ENCODE measurements at places on chromosomes 11 and 22. TPM values are rescaled to one million over a fixed set of nuclear protein-coding genes. Genes with fewer than 3 reads are reported as not detected.

The OR2D2 gene
- not detected for total RNA-seq

The C11orf16 gene
- total RNA-seq = not detected

The GLB1L3 gene
- total RNA-seq = not detected

The KCNK7 gene
- total RNA-seq = not detected

The SBF2 gene
- total RNA-seq = 23.2 TPM

The OR56A1 gene
- total RNA-seq = not detected

The CELF1 gene
- 86.9 TPM for total RNA-seq

The TMEM86A gene
- 0.05 TPM for total RNA-seq

The OR51E2 gene
- total RNA-seq = 3.5 TPM

The SYT12 gene
- 1.2 TPM for total RNA-seq

The TRIM29 gene
- total RNA-seq = not detected

The KCNJ1 gene
- not detected for total RNA-seq

The PANX3 gene
- not detected for total RNA-seq

The MS4A1 gene
- total RNA-seq = not detected

The OR5B21 gene
- not detected for total RNA-seq

The CSTPP1 gene
- total RNA-seq = 1.6 TPM

The BCR gene
- 17.3 TPM for total RNA-seq

The NARS2 gene
- 27.6 TPM for total RNA-seq

The FCHSD2 gene
- total RNA-seq = 8.2 TPM

Data from MG63 (cell line).